ENCODE measurements at places on chromosomes 2 and 18.

- DNase-seq, result no peak
- H3K27ac ChIP-seq, result no peak overlapping the region
- H3K4me3 ChIP-seq, result no peak overlapping the region
- H3K27me3 ChIP-seq, result no peaks in the 10 kb centered on the region
Observed at GRCh38 chr2:184504252-184504651, 94.1 kb upstream of the ZNF804A start.

DNA sequence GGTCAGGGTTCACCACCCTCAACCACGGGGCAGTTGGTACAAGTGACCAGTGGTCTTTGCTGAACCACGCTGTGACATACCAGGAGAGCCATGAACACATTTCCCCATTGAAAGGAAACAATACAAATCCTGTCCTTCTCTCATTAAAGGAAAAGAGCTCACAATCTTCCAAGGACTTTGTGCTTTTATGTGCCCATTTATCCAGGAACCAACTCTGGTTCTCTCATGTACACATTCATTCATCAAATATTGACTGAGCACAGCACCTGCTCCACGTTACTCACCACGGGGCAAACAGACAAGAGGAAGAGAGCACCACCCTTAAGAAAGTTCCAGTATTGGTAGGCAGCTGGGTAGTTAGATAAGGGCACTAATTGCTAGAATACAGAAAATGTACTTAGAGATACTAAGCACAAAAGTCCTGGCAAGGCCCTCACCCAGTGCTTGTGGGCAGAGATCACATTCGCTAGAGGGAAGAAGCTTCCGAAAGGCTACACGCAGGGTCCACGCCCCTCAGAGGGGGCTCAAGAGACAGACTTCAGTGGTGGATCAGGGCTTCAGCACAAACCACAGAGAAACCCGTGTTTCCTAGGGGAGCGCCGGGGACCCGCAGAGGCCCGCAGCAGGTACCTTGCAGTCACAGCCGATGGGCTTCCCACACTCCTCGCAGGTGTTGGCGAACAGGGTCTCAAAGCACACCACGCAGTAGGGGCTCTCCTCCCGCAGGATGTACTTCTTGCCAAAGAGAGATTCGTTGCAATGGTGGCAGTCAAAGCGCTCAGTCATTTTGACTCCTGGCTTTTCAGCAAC is 12.9 kb downstream of the FHL2 start:
- DNase-seq, result no peak
- H3K4me1 ChIP-seq, result no peaks in the 10 kb centered on the region
- no peak overlapping the region for H3K4me3 ChIP-seq
- H3K27me3 ChIP-seq, result peaks cover 2% of the 10 kb centered on the region
- H3K27ac ChIP-seq, result no peak overlapping the region

GRCh38 chr18:2602844-2603243 is 31.5 kb downstream of the NDC80 start:
- peak overlapping the region; percentile 13 for H3K27ac ChIP-seq
- peaks cover 66% of the 10 kb centered on the region for H3K4me1 ChIP-seq
- peaks cover 36% of the 10 kb centered on the region for H3K36me3 ChIP-seq
- no peaks in the 10 kb centered on the region for H3K27me3 ChIP-seq
- H3K4me3 ChIP-seq, result no peak overlapping the region

DNA sequence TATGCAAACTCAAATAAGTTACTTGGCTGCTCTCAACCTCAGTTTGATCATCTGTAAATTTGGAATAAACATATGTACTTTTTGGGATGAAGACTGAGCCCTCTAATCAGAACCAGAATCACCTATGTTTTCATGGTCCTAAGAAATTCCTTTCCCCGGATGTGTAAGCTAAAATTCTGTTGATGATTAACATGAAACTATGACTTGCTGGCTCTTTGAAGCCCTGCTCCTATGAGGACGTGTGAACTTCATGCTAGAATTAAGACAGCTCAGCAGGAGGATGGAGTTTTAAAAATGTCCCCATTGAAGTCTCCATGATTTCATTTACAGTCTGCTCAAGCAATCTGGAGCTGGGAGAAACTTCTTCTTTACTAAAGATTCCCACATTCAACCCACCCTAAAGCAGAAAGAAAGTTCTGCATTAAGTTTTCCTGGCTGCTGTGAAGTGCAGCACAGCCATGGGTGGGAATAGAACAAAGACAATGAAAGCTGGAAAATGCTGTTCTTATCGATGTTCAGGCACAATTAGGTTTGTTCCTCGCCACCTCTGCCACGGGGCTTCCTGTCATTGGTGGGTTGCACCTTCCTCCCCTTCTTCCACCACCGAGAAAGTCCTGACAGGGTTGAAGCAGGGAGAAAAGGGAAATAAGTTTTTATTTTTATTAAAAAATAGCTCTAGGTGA is 50.9 kb downstream of the ADCYAP1 start:
- no peak overlapping the region for H3K27ac ChIP-seq
- H3K36me3 ChIP-seq, result no peaks in the 10 kb centered on the region
- H3K27me3 ChIP-seq, result peaks cover 2% of the 10 kb centered on the region
- H3K4me3 ChIP-seq, result no peak overlapping the region

GRCh38 chr2:99480390-99480789 is 9.4 kb downstream of the REV1 start:
- peaks cover 35% of the 10 kb centered on the region for H3K4me1 ChIP-seq
- peak overlapping the region; percentile 9 for H3K27ac ChIP-seq
- no peak overlapping the region for H3K4me3 ChIP-seq
- no peak for DNase-seq

DNA sequence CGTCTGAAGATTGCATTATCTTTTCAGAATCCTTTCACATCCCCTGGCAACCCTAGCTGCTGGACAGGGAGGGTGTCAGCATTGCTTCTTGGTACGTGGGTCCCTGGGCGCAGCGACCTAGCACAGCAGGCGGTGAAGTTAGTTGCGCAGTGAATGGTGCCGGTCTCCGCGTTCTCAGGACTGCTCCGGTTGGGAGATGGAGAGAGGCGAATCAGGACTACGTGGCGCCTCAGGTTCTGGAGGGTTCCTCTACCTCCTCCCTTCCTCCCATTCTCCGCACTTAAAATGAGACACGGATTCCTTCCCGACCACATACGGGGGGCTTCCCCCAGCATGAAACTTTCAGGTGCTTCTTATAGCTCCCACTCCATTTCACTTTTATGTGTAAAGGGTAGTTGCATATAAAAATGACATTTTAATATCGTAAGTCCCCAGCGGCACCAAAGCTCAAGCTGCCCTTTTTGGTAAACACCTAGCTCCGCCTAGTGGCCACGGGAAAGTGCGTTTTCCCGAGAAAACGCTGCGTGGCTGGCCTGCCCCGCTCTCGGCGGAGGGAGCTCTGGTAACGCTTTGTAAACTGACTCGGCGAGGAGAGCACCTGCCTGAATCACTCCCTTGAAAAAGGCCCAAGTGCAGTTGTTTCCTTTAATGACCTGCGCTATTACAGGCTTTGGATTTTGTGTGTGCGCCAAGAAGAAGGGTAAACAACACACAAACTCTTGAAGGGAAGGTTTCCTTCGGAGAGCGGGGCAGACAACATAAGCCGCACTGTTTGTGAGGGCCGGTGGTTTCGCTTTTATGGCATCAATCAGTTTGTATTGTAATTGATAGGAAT is 32.9 kb upstream of the INHBB start:
- peaks cover 2% of the 10 kb centered on the region for H3K36me3 ChIP-seq
- peak overlapping the region; percentile 77 for H3K4me3 ChIP-seq
- H3K27ac ChIP-seq, result peak overlapping the region; percentile 4
- DNase-seq, result peak; percentile 64

GRCh38 chr18:13487237-13487636 is 239.1 kb downstream of the FAM210A start:
- no peak overlapping the region for H3K4me3 ChIP-seq
- H3K27me3 ChIP-seq, result no peaks in the 10 kb centered on the region
- no peak for DNase-seq
- no peak overlapping the region for H3K27ac ChIP-seq

DNA sequence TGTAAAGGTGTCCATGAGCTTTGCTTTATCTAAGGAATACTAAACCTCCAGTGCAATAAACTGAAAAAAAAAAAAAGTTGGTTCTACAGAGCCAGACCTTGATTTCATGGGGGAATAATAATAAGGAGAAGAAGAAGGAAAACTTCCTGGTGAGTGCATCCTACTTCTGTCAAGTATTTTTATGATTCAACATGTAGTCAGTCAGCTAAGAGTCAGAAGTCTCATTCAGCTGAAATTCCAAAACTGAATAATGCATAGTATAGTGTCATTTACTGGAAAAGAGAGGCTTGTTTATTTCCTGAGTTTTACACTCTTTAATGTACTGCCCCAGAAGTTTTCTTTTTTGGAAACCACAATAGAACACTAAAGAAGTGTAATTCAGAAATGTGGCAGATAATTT is 77.8 kb upstream of the TACR1 start:
- H3K27me3 ChIP-seq, result peaks cover 3% of the 10 kb centered on the region
- H3K27ac ChIP-seq, result no peak overlapping the region
- no peaks in the 10 kb centered on the region for H3K4me1 ChIP-seq
- H3K36me3 ChIP-seq, result no peaks in the 10 kb centered on the region
- no peak for DNase-seq
- H3K4me3 ChIP-seq, result no peak overlapping the region

GRCh38 chr2:30971231-30972025 is 164.2 kb upstream of the CAPN13 start:
- H3K36me3 ChIP-seq, result no peaks in the 10 kb centered on the region
- no peak for DNase-seq
- no peak overlapping the region for H3K27ac ChIP-seq
- H3K27me3 ChIP-seq, result no peaks in the 10 kb centered on the region
- H3K4me1 ChIP-seq, result no peaks in the 10 kb centered on the region

GRCh38 chr2:191611614-191612013 is 66.3 kb upstream of the NABP1 start:
- H3K4me3 ChIP-seq, result no peak overlapping the region
- no peak for DNase-seq
- no peak overlapping the region for H3K27ac ChIP-seq
- H3K4me1 ChIP-seq, result peaks cover 14% of the 10 kb centered on the region
- peaks cover 2% of the 10 kb centered on the region for H3K36me3 ChIP-seq

DNA sequence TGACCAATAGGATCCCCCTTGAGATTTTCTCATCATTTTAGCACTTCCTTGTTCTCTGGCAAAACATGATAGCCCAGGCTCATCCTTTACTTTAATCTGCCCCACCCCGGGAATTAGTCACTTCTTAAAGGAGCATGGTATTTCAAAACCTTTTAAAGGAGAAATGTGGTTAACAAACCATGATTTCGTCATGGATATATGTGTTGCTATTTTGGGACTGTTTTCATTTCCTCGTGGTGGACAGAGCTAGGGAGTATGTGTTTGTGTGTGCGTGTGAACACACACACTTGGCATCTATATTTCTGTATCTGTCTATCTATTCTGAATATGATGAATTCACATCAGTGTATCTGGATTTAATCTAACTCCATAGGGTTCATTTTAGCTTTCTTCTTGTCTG is 128.1 kb downstream of the BIRC6 start:
- H3K4me3 ChIP-seq, result no peak overlapping the region
- peaks cover 17% of the 10 kb centered on the region for H3K4me1 ChIP-seq
- peak overlapping the region; percentile 25 for H3K27ac ChIP-seq
- no peak for DNase-seq

DNA sequence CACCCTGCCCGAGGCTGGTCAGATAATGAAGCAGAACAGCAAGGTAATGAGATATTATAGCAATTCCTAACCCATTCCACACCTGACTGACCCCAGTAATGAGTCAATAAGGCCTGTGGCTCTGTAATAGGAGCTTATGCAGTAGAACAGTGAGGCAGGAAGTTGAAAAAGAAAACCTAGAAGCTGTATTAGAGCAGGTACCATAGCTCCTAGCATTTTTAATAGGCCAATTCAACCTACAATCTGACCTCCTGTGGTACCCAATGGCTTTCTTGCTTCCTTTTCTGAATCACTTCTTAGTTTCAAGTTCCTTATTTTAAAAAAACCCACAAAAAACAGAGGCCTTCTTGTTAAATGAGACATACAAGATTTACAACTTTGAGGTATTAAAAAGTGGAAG is 43.6 kb upstream of the MAP2 start:
- H3K4me3 ChIP-seq, result no peak overlapping the region
- no peaks in the 10 kb centered on the region for H3K4me1 ChIP-seq
- H3K27ac ChIP-seq, result no peak overlapping the region
- no peaks in the 10 kb centered on the region for H3K36me3 ChIP-seq

DNA sequence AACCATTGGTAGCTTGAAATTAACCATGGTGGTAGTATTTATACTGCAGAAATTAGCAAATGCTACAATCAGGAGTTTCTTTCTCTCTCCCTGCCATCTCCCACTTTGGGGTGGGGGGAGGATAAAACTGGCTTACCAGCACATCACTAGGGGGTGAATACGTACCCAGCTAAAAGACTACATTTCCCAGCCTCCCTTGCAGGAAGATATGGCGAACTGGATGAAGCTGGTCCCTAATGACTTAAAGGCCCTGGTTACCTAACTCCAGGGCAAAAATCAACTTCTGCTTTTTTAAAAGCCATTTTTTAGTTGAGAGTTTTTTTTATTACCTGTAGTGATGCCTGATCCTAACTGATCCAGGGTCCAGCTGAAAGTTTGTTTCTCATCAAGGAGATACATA is 70.3 kb upstream of the RAB12 start:
- no peaks in the 10 kb centered on the region for H3K4me1 ChIP-seq
- no peak overlapping the region for H3K27ac ChIP-seq
- H3K4me3 ChIP-seq, result no peak overlapping the region
- H3K27me3 ChIP-seq, result no peaks in the 10 kb centered on the region
- DNase-seq, result no peak

- H3K36me3 ChIP-seq, result no peaks in the 10 kb centered on the region
- peak within 1 kb of the TSS; percentile 97 for H3K27ac ChIP-seq
- peaks cover 65% of the 10 kb centered on the region for H3K4me1 ChIP-seq
- DNase-seq, result peak; percentile 76
- H3K4me3 ChIP-seq, result peak within 1 kb of the TSS; percentile 96
- peaks cover 2% of the 10 kb centered on the region for H3K27me3 ChIP-seq
Observed at GRCh38 chr2:108533832-108534583, at the start of gene LIMS1. LIMS1 (plus strand) TSS chr2:108534470; CDS start chr2:108534563, 93 bp downstream.

DNA sequence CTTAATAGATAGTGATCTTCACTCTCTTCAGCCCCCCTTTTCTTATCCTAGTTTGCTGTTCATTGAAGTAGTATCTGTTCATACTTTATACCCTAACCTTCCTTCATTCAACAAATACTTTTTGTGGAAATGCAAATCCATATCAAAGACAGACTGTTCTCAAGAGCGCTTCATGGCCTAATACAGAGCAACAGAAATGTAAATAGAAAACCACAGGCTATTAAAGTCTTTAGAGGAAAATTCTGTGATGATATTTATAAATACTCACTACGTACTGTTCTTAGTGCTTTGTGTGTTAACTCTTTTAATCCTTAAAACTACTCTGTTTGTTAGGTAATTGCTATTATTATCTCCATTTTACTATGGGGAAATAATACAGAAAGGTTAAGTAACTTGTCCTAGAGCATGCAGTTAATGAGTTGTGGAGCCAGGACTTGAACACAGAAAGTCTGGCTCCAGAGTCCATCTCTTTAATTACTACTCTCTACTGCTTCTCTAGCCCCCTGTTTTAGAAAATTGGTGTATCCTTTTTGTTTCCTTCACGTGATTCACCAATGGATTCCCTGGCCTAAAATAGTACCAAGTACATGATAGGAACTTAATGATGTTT is 2.9 kb downstream of the MDH1 start:
- H3K4me3 ChIP-seq, result no peak overlapping the region
- H3K27me3 ChIP-seq, result no peaks in the 10 kb centered on the region
- H3K4me1 ChIP-seq, result peaks cover 42% of the 10 kb centered on the region
- peaks cover 28% of the 10 kb centered on the region for H3K36me3 ChIP-seq
- no peak overlapping the region for H3K27ac ChIP-seq

GRCh38 chr2:216887138-216887537 is 27.3 kb upstream of the TNP1 start:
- H3K4me1 ChIP-seq, result no peaks in the 10 kb centered on the region
- no peak overlapping the region for H3K27ac ChIP-seq
- H3K4me3 ChIP-seq, result no peak overlapping the region
